Stimulated activated CD4-positive, alpha-beta T cell treated with anti-CD3 and anti-CD28 coated beads, Interleukin-1b, Interleukin-23, amount 100 ng/mL, for 1 hour (primary cell): ENCODE measurements at places on chromosomes 11 and 22.

DNA sequence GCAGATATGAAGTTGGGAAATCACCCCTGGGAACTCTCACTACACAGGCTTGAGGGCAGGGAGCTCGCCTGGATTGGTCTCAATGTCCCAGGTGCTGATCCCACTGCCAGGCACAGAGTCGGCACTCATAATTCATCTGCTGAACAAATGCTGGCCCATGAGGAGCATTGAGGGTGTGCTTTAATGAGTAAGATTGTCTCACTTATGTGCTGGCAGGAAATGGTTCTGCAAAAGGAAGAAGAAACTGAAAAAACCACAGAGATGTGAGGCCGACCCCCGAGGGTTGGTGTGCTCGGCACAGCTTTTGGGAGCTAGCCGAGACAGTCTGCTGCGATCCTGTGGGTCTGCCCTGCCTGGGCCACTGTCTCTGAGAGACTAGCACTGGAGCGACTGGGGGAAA is 9.4 kb downstream of the PLAAT2 start:
- DNase-seq: no peak

DNA sequence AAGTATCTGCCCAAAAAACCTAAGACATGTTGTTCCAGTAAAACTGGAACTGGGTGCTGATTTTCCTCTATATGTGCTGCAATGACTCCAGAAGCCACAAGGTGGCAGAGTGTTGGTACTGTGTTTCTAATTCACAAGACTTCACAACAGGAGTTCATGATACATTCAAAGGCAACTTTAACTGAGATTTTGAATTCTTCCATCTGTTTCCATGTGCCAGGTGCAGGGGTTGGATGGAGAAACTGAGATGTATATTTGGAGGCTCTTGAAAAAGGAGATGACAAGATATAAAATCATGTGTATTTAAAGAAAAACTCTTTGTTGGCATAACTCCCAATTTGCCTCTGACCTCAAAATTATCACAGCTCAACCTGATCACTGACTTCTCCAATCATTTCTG is 1098.6 kb upstream of the CCDC90B start:
- no peak for DNase-seq

DNA sequence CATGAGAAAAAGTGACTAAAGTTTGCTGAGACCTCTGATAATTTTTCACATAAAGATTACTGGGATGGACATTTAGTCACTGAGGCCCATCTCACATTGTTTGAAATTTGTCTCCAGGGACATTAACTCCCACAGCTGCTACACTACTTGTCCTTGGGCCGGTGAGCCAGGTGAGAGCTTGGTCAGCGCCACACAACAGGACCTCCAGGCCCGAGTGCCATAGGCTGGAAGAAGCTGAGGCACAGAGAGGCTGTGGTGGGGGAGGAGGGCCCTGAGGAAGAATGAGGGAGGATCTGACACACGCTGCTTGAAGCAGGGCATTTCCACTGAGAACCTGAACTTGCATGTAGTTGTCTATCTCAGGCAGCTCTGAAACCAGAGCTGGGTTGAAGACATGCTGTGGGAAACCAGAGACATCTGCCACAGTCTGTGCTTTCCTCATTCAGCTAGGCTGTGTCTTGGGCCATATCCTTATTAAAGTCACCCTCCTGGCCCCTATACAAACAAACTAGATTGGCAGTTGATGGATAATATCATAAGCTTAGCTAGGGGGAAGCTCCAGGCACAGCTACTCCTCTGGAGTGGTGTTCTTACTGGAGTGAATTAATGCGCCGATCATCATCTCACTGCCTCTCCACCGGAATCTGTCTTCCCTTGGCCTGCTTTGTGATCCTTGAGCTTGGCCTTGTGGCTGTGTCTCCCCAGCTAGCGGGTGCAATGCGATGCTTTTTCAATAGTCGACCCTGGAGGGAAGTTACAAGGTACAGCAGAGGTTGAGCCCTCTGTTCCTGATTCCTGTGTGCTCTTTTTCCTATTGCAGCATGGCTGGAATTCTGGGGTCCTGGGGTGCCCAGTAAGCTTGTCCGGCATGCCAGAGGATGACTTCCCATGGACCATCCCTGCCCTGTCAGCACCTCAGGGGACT is 225.3 kb upstream of the B3GAT1 start:
- no peak for DNase-seq

GRCh38 chr11:89205378-89205777 is 27.7 kb downstream of the TYR start:
- no peak for DNase-seq

GRCh38 chr22:38793317-38793716 is 626 bp downstream of the DNAL4 start:
- no peak for DNase-seq

DNA sequence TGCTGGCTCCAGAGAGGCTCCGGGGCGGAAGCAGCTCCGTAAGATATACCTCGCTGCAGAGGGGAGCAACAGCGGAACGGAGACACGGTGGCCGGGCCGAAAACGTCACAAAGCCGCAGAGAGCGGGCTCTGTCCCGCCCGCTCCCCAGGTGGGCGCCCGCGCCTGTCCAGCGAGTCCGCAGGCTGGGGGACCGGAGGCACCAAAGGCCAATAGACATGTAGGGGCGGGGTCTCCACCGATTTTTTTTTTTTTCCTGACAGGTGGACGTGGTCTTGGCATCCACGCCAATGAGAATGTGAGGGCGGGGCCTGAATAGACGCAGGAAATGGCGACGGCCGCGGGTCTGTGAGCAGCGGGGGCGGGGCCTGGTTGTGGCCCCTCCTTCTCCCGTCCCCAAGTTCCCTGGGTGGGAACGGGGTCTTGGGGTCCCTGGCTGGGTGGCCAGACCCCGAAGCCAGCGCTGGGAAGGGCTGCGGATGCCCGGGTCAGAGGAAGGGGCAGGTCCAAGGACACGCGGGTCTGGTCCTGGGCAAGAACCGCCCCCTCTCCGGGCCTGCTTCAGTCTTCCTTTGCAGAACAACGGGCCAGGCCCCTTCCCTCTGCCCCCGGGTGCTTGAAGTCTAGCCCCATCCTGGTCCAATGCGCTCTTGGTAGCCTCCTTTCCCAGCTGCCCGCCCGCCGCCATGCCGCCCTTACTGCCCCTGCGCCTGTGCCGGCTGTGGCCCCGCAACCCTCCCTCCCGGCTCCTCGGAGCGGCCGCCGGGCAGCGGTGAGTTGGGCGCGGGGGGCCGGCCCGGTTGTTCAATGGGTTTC is at the start of gene DNAJC4:
Gene DNAJC4, plus strand, starts transcription at position 378 of the 814 bp plus-strand sequence. Its CDS starts 307 bp downstream, at position 685.
- peak; percentile 69 for DNase-seq

GRCh38 chr11:124839972-124840621 is 25.1 kb upstream of the ROBO3 start:
- no peak for DNase-seq

- no peak for DNase-seq
These were observed 32.9 kb downstream of the PPM1F start for GRCh38 chr22:21919526-21920307.

GRCh38 chr22:22576244-22576988 is 17.4 kb upstream of the PRAME start:
- no peak for DNase-seq

GRCh38 chr11:74409633-74410032 is 11.4 kb upstream of the PGM2L1 start:
- DNase-seq: no peak

DNA sequence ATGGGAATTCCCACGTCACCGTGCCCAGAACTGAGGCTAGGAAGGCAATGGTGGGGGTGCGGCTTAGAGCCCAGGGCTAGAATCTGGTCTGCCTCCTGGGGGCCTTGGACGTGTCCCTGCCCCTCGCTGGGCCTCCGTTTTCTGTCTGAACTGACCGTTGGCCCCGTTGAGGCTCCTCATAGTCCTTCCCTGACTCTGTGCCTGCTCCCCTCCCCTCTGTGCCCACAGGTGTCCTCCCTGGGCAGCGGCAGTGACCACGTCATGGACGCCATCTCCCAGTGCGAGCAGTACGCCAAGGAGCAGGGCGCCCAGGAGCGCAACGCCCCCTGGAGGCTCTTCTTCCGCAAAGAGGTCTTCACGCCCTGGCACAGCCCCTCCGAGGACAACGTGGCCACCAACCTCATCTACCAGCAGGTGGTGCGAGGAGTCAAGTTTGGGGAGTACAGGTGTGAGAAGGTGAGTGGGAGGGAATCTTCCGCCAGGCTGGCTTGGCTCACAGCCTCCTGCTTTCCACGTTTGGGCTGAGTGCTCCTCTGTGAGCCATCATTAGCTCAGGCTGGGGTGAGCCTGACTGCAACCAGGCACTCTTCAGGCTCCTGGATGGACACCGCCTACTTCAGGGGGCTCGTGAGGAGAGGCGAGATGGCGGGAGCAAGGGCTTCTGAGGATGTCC is 63.9 kb downstream of the MYO7A start:
- no peak for DNase-seq

- no peak for DNase-seq
These were observed 830 bp upstream of the SPDYC start for GRCh38 chr11:65169164-65169641.

DNA sequence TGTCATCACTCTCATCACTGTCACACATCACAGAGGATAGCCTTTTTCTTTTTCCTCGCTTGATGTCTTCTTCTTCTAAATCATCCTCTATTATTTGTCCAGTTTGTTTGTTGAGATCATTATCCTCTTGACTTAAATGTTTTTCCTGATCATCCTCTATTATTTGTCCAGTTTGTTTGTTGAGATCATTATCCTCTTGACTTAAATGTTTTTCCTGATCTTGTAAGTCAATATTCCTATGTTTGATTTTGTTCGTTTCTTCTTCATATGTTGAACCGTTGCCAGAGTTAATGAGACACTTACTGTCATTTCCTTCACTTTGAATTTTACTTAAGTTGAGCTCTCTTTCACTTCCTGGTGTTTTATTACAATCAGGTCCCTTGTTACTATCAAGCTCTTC is 5.6 kb downstream of the CCDC82 start:
- DNase-seq: no peak

DNA sequence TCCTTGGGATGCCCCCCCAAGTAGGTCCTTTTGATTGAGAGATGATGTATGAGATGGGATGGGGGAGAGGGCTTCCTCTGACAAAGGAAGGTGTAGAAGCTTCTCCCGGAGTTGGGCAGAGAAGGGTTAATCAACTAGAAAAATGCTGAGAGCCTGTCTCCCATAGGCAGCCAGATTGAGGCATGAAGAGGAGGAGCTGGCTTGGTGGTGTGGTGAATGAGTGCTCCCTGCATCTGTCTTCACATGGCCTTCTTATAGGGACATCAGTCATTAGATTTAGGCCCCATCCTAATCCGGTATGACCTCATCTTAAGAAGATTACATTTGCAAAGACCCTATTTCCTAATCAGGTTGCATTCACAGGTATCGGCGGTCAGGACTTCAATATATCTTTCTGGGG is 61.1 kb downstream of the NFAM1 start:
- no peak for DNase-seq

DNA sequence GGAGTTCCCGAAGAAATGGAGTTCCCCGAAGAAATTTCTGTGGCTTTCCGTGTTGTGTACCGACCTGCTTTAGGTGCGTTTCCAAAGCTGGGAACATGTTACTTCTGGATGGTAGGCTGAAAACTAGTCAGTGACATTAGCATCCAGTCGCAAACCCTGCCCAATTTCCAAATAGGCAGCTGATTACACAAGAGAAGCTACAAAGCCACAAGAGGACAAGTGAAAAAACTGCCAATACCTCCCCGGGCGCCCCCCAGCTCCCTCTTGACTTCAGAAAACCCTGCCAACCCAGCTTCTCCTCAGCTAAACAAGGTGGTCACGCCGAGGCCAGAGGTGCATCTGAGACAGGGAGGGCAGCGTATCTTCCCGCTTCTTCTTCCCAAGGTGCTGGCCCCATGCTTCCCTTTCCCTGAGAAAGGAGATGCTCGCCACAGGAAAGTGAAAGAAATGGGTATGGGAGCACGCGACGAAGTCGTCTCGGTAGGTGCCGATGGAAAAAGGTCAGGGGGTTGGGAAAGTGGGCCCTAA is 551 bp downstream of the AGBL2 start:
- DNase-seq: no peak

DNA sequence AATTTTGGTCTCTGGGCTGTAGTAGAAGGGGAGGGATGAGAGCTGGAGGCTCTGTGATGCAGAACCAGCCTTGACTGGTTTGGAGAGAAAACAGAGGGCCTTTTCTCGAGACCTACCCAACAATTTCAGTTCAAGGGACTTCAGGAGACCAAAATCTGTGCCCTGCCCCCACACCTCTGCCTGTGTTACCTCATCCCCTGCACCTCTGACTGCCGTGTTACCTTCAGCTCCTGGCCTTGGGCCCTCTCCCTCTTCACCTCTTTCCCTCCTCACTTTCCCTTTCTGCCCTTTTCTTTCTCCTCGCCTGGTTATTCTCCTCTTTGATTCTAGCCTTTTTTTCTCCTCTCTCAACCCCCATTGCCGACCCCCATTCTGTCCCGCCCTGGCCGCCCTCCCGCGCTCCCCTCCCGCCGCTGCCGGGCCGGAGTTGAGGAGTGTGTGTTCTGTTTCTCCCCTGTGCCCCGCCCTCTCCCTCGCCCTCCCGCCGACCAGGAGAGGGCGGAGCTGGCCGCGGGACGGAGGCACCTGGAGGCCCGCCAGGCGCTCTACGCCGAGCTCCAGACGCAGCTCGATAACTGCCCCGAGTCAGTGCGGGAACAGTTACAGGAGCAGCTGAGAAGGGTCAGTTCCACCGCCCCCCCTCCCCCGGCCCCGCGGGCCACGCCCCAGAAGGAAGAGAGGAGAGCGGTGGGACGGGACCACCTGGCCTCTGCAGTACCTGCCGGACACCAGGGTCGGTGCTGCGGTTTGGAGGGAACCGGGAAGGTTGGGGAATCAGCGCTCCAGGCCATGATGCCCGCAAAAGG is 27.2 kb downstream of the PHLDB1 start:
- DNase-seq: no peak

DNA sequence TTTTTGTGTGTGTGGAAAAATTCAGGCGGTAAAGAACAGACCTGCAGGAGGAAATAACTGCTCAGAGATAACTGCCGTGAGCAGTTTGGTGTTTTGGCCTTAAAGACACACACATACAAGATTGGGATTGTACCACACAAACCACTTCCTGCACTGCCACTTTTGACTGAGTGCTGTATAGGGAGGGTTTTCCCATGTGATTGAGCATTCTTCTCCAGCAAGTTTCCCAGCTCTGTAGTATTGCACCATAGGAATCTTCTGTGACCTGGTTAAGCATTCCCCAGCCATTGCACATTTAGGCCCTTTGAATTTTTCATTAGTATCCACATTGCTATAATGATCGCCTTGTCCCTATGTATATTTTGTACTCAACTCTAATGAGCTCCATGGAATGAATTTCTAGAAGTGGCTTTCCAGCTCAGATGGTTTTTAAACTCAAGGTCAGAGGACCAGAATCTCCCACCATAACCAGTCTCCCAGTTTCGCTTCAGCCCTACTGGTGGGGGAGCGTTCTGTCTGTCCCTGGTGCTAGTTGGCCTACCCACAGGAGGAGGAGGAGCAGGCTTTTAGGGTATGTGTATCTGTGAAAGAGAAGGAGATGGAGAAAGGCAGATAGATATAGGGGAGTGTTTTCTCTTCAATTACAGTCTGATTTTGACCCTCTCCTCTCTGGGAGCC is 9.3 kb downstream of the CD82 start:
- no peak for DNase-seq

GRCh38 chr11:88521399-88521798 is 183.9 kb upstream of the CTSC start:
- DNase-seq: no peak

- DNase-seq: no peak
These were observed 212.9 kb downstream of the CADM1 start for GRCh38 chr11:115291325-115291724.
